ENCODE measurements at places on chromosomes 3 and 15.

DNA sequence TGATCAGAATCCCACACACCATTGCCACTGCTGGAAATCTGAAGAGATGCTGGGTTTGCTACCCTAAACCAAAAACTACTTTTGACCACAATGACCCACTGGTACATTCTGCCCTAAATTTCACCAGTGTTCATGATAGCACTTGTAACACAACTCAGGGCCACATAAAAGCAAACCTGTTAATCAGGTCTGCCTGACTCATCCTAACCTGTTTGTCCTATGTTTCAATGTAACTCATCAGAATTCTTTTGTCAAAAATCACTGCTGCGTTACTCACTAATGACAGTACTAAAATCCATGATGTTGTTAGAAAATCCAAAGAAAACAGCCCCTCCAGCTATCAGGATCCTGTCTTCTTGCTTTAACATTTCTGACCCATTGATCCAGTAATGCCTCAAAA is 55.6 kb upstream of the XCR1 start:
- DNase-seq = no peak

- no peak for DNase-seq
These were observed 66.2 kb downstream of the RASA2 start for GRCh38 chr3:141553055-141553454.

- DNase-seq = no peak
These were observed 446.6 kb upstream of the BCHE start for GRCh38 chr3:166283840-166284239.

- DNase-seq = no peak
These were observed 15.1 kb downstream of the ABI3BP start for GRCh38 chr3:100978011-100978659.

DNA sequence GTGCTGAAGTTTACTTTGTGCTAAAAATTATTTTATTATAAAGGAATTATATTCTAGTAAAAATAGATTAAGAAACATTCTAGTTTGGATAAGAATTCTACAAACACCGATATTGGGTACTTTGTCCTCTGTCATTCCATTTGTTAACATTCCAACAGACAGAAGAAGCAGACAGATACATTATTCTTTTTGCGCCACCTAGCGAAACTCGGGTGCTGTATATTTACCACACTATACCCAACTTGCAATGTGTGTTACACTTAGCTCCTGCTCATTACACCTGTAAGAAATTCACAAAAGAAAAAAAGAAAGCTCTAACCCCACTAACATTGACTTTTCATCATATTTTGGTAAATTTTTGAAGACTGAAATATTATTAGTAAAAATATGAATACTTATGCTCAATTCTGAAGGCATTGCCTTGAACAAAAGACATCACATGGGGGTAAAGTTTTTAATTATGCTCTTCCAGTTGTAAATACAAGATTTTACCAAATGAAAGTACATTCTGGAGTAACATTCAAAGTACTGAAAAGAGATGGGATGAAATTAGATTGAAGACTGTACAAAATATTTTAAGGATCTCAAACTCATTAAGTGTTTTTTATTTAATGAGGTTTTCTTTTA is 136.5 kb upstream of the MLF1 start:
- peak; percentile 49 for DNase-seq

DNA sequence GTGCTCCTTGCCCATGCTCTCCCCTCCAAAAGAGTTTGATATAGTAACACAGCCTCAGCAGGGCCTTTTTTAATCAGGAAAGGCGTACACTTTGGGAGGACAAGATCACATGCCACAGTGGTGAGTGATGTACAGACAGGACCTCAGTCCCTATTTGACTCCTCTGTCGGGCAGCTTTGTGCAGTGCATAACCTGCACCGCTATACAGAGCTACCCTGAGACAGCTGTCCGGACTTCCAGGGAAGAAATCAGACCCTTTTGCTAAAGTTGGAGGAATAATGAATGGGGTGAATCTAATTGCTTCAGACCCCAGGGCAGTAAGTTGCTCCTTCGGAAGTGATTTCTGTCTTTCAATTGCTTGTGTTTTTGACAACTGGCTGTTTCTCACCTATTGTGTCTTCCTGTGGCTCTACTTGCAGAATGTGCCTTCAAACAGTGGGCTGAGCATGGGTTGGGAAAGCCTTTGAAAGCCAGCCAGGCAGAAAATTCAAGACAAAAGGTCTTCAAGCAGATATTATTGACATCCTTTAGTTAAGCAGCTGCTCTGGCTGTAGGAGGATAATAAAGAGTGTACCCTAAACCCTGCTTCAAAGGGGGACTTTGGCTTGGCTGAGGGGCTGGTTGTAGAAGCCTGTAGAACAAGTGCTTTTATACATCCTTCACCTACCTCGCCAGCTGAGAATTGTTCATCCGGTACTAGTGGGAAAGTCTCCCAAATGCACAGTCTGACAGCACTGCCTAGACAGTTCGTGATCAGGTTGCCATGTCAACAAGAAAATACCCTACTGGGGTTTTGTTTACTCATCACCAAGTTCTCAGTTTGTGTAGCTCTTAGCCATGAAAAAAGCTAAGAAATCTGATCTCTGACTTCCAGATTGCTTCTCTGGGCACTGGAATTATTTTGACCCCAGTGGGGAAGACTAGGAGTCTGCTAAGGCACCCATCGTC is 35.1 kb downstream of the SNTN start:
- DNase-seq = no peak

DNA sequence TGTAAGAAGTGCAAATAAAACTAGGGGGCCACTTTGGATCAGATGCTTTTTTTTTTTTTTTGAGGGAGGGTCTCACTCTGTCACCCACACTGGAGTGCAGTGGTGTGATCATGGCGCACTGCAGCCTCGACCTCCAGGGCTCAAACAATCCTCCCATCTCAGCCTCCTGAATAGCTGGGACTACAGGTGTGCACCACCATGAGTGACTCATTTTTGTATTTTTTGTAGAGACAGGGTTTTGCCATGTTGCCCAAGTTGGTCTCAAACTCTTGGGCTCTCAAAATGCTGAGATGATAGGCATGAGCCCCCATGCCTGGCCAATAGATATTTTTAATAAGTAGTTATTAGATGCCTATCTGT is 20.8 kb downstream of the CCR1 start:
- no peak for DNase-seq

DNA sequence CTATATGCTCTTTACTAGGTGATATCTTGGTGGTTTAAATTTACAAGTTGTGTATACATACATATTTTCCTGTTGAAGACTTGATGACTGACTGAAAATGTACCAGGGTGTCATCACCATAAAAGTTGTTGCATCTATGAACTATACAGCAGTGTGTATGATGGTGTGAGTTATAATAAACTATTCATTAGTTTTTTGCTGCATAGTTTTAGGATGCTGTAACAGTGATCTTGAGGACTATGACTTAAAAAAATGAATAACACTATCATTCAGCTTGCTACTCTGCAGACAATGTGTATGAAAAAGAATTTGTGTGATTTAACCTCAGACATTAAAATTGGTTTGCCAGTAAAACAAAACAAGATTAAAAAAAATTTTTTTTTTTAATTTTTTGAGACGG is 49.0 kb downstream of the UBE2E2 start:
- no peak for DNase-seq

DNA sequence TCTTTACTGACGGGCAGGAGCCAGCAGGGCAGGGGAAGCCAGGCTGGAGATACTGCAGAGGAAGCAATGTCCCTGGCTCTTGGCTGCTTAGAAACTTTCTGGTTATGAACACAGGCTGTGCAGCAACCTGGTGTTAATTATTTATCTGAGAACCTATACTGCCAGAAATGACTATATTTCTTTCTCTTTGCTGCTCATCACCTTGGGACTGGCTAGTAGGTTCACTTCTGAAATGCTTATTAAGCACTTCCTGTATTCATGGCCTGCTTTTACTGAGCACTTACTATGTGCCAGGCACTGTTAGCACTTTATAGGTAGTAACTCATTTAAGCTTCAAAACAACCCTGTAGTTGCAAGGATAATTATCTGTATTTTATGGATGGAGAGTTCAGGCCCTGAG is 57.6 kb downstream of the RAB11A start:
- DNase-seq = no peak

DNA sequence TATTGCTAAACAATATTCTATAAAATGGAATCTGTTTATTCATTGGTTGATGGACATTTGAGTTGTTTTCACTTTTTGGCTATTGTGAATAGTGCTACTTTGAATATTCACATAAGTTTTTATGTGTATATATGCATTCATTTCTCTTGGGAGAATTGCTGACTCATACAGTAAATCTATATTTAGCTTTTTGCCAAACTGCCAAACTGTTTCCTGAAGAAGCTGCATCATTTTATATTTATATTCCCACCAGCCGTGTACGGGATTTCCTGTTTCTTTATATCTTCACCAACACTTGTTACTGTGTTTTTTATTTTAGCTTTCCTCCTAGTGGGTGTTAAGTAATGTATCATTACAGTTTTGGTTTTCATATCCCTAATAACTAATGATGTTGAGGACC is 12.5 kb upstream of the TCAIM start:
- DNase-seq = no peak

GRCh38 chr15:53197426-53197839 is 407.3 kb upstream of the ONECUT1 start:
- peak; percentile 79 for DNase-seq

DNA sequence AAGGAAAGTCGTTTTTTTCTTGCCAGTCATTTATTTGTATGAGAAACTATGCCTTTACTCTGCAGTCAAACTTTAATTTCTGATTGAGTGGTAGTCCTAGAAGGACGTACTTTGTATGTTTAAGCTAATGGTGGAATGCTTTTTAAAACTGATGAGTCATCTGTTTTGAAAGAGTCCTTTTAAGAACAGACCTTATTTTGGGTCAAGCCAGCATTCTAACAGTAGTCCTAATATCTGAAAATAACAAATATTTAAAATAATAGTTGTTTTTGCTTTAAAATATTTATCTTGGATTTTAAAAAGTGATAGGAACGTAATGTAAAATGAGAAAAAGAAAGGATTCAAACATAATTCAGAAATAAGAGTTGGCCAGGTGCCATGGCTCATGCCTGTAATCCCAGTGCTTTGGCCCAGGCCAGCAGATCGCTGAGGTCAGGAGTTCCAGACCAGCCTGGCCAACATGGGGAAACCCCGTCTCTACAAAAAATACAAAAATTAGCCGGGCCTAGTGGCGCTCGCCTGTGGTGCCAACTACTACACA is 1.3 kb upstream of the LRRC58 start:
- DNase-seq = no peak

- no peak for DNase-seq
These were observed 10.6 kb downstream of the XXYLT1 start for GRCh38 chr3:195260280-195260905.

DNA sequence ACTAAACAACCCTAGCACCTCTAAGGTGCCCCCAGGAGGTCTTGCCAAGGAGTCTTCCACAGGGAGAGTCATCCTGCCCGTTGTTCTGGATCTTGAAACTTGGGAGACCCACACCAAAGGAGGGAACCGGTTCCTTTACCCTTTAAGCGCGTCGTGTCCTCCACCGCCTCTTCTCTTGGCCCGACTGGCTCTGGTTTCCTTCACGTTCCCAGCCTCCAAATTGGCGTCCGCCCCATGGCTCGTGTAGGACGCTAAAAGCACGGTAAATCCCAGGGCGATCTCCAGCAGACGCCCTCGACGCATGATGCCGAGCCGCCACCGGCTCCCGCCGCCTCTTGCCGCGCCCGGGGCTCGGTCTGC is 1.1 kb downstream of the FBN1 start:
- DNase-seq = no peak

GRCh38 chr3:177742273-177742672 is 545.0 kb upstream of the TBL1XR1 start:
- DNase-seq = no peak

DNA sequence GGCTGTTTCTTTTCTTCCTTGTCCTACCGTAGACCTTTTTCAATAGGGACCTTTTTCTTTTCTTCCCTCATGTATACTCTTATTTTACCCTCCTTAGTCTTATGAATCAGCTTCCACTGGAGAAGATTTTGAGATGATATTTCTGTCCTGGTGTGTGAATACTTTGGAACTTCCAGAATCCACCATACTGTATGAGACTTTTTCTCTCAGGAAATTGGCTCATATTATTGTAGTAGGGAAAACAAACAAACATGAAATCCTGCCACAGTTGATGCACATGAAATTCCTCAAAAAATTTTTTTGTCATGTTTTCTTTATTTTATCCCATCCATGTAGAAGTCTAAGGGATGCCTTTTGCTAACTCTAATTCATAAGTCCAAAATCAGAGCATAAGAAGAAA is 289.3 kb upstream of the PLSCR5 start:
- no peak for DNase-seq

GRCh38 chr3:172905451-172905850 is 154.9 kb downstream of the ECT2 start:
- DNase-seq = no peak

DNA sequence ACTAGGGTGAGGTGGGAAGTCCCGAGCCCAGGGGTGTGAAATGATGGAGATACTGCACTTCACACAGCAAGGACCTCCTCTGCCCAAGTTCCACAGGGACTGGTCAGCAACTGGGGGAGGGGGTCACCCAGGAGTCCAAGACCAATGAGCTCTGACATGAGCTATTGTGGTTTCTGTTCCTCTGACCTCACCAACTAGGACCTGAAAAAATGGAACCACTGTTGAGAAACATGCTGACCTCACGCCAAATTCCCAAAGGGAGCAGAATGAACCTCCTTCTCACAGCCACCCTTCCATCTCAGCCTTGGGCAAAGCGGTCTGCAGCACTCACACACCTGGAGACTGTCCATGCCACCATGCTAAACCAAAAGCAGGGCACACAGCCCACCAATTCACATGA is 69.3 kb downstream of the LRIG1 start:
- no peak for DNase-seq

DNA sequence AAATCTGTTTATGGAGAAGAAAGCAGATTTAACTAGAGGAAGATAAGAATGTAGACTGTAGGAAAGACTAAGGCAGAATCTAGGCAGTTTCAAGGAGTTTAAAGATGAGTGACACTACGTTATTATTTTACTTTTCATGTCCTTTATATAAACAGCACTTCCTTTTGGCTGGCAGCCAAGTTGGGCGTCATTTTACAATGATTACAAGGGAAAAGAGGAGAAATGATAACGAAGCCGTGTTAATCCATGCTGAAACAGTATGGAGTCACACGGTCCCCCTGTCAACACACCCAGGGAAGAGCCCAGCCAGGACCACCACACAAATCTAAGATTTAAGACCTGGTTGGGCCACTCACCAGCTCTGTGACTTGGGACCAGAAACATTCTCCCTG is 83.7 kb upstream of the NEO1 start:
- DNase-seq = no peak

DNA sequence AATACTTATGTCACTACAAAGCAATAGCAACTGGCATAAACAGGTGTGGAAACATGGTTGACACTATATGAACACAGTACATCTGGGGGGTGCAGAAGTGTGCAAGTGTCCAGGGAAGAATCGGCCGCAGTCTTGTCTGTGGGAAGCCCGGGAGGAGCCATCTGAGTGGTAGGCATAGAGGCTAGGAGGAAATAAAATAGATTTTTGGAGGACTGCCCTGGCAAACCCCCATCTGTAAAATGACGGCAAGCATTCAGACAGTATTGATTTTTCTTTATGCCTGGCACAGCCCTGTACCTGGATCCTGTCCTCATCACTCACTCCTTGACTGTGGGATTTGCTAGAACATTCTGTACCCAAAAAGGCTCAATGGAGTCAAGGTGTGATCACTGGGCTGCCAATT is 31.3 kb downstream of the THSD4 start:
- no peak for DNase-seq

- no peak for DNase-seq
These were observed 3.0 kb downstream of the DUOXA1 start for GRCh38 chr15:45126535-45127158.

Data from nephron progenitor cell (in vitro differentiated cells).